ENCODE measurements at places on chromosomes 12 and 14.

DNA sequence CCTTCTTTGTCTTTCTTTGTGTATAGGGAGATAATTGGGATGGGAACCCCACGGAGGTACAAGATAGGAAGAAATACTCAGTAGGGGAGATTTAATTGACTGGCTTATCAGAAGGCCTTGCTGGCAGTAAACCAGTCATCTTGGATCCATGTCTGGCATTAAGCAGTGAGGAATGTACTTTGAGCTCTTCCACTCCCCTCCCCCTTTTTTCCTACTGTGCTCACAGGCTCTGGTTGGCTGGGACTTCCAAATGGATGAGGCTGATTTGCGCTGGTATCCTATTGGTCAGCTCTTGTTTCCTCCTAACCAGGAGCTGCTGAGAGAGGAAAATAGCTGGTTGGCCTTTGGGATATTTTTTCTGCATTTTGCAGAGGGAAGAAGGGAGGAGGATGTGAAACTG, 24.7 kb downstream of the NGDN start:
- no peak for DNase-seq

DNA sequence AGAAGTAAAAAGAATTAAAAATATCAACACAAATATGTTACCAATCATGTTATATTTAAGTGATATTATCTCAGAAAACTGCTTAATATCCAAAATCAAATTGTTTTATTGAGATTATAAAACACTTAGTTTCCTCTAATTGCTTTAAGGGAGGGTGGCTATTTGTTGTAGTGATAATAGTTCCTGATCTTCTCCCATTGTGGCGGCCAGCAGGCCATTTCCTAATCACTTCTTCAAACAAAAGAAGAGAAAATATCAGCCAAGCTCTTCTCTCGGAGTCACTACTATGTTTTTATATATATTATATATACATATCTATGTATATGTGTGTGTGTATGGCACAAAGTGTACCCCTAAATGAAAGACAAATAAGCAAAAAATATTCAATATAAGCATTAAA, 31.5 kb downstream of the ERO1A start:
- no peak for DNase-seq

GRCh38 chr14:54207075-54207474, 189.7 kb upstream of the CDKN3 start:
- DNase-seq, result no peak

- no peak for DNase-seq
Measured at GRCh38 chr12:5008661-5009060, 35.0 kb upstream of the KCNA5 start.

DNA sequence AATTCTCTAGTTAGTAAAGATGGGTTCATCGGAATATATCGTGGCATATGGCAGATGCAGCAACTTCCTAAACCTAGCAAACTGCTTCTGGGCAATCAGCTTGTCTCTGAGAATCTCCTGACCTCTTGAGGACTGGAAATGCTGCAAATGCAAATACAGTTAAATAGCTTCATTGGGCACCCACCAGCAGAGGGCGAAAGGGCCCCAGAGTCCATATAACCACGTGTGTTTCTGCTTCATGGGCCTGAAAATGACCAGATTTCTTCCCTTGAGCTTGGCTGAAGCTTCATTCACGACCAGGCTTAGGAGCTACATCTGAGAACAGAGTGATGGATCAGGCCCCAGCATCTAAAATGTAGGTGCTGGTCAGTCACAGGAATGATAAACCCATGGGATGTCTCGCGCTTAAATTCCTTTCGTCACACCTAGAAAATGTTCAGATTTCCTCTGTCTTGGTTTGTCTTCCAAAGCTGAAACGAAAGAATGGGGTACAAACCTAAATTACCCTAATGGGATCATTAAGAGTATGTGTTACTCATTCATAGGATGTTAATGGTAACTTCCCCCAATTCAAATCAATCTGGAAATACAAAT, 1482.5 kb upstream of the TMEM132C start:
- DNase-seq, result no peak

DNA sequence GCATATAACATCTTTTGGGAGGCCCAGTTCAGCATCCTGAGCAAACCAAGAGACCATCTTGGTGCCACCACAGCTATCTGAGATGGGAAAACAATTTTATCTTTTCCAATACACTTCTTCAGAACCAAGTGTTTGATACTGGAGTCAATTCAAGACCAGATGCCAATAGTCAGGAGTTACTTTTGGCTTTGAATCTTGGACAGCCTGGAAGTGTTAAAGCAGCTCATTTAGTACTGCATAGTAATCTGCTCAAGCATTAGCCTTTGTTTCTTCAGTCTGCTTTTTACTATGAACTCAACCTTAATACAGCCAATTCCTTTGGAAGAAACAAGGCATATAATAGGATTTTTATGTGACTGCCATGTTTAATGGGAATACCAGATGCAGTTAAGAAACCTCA, 81.9 kb upstream of the TSPAN8 start:
- no peak for DNase-seq

DNA sequence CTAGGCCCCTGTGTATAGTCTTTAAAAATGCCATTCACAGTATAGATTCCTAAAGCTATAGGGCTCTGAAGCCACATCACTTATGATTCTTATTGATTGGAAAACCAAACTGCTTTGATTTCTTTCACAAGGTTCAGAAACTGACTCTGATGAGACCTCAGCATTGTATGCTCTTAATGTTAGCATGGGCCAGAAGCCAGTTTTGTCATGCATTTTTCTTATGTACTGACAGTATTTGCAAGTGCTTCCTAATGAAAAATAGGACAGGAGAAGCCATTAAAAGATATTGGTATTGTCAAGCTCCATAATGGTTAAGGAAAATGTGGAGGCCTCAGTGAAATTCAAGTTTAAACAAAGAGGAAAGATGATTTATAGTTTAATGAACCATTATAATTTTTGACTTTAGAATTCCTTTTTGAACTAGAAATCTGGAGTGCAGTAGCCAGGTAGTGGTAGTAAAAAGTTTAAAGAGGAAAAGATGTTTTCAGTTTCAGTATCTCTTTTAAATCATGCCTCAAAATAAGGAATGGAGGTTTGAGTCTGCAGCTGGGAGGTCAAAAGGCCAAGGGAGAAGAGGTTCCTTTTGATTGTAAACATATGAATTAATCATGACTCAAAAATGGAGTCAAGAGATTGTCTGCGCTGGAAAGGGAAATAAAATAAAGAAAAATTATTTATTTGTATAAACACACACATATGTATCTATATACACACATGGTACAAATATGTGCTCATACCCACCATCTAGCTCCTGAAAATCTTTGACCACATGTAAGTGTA, 388.1 kb upstream of the PRICKLE1 start:
- DNase-seq, result no peak

Data from natural killer cell (primary cell).